ENCODE measurements at places on chromosomes 6 and 20. TPM values are rescaled to one million over a fixed set of nuclear protein-coding genes. Genes with fewer than 3 reads are reported as not detected.

Gene DEFB124
- not detected for total RNA-seq

Gene FOXQ1
- not detected for total RNA-seq

Gene CFAP206
- total RNA-seq, result 0.14 TPM

- DNase-seq, result no peak
These were observed 210.4 kb upstream of the RNF24 start for GRCh38 chr20:4225745-4226144.

GRCh38 chr6:122569230-122569771 is 40.9 kb upstream of the PKIB start:
- DNase-seq, result no peak
